HS-27A (cell line): ENCODE measurements at places on chromosomes 5 and 9.

DNA sequence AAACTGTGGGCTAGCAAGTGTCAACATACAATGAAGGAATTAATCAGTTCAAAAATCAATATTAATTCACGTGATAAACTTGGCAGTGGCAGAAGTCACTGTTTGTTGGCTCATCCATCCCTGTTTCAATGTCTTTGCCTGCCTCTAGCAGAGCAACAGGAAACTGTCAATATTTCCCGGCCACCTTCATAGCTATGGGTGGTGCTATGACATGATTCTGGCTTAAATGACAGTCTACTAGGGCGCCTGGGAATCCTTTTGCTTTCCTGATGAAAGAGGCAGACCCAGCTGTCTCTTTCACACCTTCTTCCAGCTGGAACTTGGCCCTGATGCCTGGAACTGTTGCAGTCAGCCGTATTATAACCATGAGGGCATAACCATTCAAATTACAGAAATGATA, 72.1 kb upstream of the DNAH5 start:
- no peak for DNase-seq

GRCh38 chr5:156330141-156330870, 3.3 kb downstream of the SGCD start:
- DNase-seq: no peak

DNA sequence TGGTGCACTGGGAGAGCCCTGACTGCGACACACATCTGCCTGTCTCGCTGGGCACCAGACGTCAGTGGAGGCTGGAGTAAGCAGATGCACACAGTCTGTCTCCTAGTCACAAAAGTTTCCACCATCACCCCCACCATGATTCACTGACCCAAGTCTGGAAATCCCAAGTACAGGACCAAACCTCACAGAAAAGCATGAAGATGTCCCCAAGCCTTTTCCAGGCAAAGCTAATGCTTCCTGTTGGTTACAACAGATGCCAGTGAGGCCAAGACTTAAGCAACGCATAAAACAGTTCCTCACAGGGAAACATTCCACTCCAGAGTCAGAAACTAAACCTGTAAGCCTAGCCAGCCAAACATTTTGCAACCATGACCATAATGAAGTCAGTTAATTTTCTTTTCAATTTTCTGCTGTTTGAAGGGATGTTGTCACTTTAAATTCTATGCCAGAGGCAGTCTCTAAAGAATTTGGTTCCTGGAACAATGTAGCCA, 259.3 kb upstream of the SLC30A5 start:
- no peak for DNase-seq

DNA sequence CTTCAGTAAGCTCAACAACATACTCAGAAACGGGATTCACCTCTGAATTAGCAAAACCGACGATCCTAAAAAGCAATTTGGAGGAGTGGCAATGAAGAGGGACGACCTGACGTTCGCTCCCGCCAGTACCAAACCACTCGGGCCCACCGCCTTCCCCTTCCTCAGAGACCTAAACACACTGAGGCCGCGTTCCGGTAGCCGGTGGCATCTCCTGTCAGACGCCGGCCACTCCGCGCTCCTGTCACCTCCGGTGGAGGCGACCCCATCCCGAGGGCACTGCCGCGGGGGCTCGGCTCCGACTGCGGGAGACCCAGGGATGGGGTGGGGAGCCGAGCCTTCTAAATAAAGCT, 617 bp downstream of the PPP6C start:
- DNase-seq: no peak

- DNase-seq: no peak
Measured at GRCh38 chr5:44983006-44983405, 174.3 kb downstream of the MRPS30 start.

- DNase-seq: no peak
Measured at GRCh38 chr9:99567436-99567835, 254.2 kb upstream of the NR4A3 start.

DNA sequence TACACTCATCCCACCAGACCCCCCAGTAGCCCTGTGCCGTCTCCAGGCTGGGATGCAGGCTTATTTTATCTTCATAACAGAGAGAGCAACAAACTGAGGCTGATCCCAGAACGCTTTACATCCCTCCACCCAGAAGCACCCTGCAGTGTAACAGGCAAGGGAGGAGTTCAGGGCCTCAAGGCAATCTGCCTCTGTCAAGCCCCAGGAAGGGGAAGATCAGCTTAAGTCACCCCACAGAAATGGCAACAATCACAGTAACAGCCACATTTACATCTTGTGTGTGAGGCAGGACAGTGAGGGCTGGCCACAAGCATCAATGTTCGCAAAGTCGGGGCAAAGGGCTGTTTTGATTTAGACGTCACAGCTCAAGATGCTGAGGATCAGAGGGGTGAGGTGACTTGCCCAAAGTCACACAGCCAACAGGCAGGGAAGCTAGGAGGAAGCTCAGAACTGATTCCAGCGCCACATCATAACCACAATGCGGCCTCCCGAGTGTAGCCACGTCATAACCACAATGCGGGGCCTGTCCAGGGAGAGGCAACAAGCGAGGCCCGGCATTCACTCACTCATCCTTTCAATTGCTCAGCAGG, 14.4 kb downstream of the STK10 start:
- DNase-seq: no peak

DNA sequence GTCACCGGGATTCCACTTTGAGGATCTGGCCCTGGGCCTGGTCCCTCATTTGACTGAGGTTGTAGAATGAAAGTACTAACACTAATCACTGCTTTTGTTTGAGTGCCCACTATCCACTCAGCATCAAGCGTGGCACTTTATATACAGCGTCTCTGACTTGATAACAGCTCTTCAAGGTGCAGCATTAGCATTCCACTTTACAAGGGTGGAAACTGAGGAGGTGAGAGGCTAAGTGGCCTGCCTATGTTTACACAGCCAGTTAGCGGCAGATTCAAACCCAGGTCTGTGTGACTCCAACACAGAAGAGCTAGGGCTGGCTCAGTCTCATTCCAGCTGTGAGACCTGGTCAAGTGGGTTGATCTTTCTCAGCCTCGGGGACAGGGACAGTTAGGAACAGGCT, 5.9 kb downstream of the KCNMB1 start:
- no peak for DNase-seq

GRCh38 chr5:142913728-142914338, 143.7 kb downstream of the ARHGAP26 start:
- no peak for DNase-seq

DNA sequence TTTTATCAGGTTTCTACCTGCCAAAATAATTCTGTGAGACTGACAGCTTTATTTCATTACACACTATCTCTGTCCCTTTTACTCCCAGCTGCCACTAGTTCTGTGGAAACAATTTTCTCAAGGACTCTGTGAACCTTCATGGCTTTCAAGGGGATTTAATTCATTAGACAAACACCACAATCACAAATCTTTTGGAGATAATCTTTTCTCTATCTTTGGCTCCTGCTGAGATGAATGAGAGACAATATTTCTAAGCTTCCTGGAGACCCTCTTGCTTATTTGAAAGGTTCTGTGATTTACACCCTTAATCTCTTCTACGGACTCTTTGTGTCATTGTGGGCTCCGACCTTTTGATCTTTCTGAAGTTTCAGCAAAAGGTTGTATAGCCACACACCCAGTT, 222.6 kb downstream of the PRDM9 start:
- DNase-seq: no peak

GRCh38 chr9:109323771-109324170, 2.9 kb upstream of the EPB41L4B start:
- DNase-seq: no peak

DNA sequence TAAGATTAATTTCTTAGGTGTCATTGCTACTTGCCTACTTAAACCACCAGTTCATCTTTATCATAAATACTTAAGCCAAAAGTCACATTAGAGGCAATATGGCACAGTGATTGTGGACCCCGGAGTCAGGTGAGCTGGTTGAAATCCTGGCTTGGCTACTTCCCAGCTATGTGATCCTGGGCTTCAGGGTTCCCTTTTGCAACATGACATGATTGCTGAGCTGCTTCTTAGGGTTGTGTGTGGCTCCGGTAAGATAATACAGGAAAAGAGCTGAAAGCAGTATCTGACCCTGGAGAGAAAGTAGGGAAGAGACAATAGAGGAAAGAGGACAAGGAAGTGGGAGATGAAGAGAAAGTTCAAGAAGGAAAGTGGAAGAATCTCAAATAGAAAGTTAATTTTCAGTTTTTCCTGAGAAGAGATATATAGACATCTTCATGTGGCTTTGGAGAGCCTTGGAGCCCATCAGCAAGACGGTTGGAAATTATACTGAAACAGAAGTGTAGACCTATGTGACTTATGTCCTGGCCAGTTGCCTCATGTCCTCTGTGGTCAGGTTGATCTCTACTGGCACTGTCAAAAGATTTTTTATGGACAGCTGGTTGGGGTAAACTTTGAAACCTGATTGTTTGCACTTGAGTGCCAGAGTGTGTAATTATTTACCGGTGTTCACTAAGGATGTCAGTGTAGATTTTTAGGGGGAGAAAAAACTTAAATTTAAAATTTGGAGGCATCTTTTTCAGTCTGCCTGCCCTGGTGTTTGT, 93.2 kb downstream of the GHR start:
- no peak for DNase-seq
